ENCODE measurements at places on chromosomes 1 and 21.

DNA sequence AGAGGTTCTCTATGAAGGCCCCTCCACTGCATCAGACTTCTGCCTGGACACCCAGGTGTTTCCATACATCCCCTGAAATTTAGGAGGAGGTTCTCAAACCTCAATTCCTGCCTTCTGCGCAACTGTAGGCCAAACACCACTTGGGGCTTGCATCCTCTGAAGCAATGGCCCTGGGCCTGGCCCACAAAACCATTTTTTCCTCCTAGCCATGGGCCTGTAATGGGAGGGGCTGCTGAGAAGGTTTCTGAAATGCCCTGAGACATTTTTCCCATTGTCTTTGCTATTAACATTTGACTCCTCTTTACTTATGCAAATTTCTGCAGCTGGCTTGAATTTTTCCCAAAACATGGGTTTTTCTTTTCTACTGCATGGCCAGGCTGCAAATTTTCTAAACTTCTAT, 37.9 kb upstream of the PTPRC start:
- no peak for DNase-seq

GRCh38 chr1:164559342-164560051, 513 bp downstream of the PBX1 start:
- DNase-seq, result no peak

DNA sequence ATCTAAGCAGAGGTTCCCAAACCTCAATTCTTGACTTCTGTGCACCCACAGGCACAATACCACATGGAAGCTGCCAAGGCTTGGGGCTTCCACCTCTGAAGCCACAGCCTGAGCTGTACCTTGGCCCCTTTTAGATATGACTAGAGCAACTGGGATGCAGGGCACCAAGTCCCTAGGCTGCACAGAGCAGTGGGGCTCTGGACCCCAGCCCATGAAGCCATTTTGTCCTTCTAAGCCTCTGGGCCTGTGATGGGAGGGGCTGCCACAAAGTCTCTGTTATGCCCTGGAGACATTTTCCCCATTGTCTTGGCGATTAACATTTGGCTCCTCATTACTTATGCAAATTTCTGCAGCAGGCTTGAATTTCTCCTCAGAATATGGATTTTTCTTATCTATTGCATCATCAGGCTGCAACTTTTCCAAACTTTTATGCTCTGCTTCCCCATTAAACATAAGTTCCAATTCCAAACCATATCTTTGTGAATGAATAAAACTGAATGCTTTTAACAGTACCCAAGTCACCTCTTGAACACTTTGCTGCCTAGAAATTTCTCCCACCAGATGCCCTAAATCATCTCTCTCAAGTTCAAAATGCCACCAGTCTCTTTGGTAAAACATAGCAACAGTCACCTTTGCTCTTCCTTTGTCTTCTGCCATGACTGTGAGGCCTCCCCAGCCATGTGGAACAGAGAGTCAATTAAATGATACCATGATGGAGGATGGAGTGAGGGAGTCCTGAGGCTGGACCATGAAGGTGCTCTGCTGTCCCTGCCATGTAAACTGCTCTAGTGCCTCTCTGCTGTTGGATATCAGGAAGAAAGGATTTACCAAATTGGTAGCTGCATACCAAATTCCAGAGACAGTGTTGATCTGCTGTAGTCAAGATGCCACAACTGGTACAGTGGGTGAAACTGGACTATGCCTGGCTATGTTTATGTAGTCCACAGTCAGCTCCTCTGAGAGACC, 37.6 kb downstream of the RUNX3 start:
- no peak for DNase-seq

- DNase-seq, result no peak
Measured at GRCh38 chr1:176187001-176187400, 20.1 kb downstream of the COP1 start.

DNA sequence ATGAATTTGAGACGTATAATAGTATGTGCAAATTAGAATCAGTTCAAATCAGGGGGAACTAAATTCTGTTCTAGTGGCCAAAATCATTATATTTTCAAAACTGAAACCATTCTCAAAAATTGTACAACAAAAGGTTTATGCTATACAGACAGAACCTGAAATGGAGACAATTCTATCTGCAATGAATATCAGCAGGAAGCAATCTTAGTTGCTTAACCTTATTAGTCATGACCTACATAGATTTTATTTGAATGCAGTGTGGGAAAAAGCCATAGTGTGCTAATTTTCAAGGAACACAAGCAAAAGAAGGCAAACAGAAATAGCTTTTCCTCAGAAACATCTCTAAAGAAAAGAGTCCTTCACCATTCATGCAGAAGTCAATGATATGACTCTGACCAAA, 6.5 kb downstream of the AK5 start:
- DNase-seq, result no peak

GRCh38 chr1:186994897-186995296, 166.1 kb downstream of the PLA2G4A start:
- no peak for DNase-seq
